ENCODE measurements at places on chromosomes 2 and 18.

DNA sequence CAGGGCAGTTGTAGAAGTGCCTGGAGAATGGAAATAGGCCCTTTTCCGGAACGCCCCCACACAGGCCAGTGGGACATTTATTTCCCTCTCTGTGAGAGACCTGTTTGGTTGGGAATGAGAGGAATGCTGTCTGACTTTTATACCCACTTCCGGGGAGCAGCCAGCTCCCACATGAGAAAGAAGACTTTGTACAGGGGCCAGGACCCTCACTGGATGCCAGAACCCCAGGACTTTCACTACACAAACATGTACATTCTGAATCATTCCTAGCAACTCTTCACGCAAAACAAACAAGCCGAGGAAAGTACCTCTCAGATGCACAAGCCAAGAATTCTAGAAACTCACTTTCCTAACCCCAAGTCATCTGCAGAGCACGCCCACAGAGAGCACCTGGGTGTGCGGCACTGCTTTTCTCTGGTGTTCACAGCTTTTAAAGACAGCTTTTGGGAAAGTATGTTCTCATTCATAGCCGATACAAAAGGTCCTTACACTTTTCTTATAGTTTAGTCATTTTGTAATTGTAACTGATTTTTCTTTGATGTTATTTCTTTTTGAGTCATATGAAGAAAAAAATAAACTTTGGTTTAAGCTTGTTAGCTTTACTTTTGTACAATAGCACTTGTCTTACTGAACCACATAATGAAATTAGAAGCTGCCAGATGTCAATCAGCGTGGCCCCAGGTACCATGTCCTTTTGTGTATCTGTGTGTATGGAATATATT lies 856.1 kb upstream of the ID2 start:
- DNase-seq: no peak

DNA sequence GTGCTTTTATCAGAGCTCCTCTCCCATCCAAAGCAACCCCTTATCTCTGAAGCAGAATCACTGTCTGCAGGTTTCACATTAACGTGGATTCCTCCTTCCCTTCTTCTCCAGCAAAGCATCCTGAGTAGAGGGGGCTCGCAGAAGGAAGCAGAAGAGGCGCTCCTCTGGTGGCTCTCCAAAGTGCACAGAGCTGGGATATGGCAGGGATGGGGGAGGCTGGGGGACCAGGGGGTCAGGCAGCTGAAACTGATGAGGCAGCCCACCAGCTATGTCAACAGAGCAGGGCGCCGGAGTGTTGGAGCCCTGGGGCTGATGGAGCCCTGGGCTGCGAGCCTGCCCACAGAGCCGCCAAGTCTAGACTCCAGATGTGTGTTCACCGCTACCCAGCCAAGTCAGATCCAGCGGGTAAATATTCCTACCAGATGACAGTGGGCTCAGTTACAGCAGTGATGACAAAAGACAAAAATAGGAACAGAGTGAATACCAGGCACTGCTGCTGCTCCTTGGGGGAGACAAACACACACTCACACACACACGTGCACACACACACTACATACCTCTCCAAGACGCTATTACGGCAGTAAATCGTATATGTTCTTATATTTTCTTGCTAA lies 678.3 kb upstream of the ID2 start:
- peak; percentile 71 for DNase-seq

GRCh38 chr2:189517847-189518535 lies 62.6 kb downstream of the SLC40A1 start:
- no peak for DNase-seq

DNA sequence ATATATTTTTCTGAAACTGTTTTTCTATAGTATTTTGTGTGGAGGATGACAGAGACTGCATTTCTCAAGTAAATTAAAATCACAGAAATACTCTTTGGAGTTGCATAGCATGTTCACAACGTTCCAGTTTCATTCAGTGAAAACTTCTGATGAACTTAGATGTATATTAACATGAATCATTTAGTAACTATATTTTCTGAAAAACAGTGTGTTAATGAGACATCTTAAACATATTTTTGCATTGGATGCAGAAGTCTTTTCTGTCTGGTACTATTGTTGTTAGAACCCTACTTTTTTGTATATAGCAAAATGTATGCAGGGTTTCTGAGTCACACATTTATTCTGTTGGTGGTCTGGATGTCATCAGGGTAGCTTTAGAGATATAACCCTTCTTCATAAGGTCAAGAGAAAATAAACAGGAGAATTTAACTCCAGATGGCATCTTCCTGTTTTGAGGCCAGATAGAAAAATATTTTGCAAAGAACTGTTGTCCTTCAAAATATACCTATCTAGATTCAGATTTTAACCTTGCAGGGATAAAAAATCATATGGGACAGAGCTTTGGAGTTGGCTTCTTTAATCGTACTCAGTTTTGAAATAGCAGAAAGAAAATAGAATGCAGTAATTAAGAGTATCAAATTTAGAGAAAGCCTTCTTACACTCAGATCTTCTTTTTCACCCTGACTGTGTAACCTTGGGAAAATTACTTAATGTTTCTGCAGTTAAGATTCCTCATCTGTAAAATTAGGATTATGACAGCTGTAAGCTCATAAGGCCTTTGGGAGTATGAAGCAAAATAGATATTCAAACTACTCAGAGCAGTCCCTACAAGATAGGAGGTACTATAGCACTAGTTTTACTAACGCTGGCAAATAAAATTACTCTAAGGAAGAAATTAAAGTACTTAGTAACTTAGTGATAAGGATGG lies 5.3 kb downstream of the COL3A1 start:
- DNase-seq: no peak

- DNase-seq: no peak
These were observed 171.2 kb downstream of the ANTXR1 start for GRCh38 chr2:69184224-69184623.

DNA sequence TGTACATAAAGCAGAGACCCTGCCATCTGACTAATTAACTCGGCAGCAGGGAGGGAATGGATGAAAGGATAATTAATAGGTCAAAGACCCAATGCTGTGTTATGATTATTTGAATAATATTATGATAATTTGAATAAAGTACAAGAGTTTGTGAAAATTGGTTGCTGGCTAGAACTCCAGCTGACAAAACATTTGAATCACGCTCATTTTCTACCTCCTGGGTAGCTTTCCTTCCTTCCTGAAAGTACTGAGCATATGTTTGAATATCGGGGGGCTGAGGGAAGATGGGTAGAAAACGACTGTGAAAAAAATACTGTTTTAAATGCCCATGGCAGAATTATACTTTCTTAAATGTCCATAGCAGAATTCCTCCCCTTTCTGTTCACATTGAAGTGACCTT lies 243.6 kb upstream of the RBMS1 start:
- no peak for DNase-seq

DNA sequence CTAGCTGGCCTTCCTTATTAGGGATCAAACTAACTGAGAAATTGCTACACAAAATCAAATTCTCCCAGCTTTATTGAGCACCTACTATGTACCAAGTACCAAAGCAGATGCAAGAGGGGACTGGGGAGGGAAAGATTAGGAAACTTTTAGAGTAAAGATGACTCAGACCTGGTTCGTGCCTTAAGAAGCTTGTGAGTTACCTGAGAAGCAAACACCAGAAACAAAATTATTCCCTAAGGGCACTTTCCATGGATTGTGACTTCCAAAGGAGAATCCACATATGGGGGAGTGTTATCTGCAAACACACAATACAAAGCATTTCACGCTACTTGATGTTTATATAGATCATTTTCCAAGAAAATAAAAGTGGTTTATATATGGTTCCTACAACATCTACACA lies 326.9 kb upstream of the HNRNPA3 start:
- DNase-seq: no peak

DNA sequence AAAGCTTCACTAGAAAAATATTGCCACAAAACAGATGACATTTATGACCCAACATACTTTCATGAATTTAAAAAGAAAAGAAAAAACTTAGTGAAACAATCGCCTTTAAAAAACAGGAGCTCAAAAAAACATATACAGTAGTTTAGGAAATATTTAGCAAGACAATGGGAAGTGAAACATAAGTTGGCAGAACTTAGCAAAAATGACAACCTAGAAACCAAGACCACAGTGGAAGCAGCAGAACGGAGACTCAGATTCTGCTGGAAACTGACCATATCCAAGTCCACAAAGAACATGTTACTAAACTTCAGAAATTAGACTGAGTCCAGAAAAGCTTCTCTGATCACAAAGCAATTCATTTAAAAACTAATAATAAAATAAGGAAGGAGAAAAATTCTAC lies 41.8 kb upstream of the CTAGE1 start:
- DNase-seq: no peak

- no peak for DNase-seq
These were observed 148.3 kb downstream of the MEIS1 start for GRCh38 chr2:66582987-66583880.
